ENCODE measurements at places on chromosomes 7 and 10.

GRCh38 chr10:72105098-72105475 lies 16.7 kb upstream of the SPOCK2 start:
- no peak for DNase-seq

DNA sequence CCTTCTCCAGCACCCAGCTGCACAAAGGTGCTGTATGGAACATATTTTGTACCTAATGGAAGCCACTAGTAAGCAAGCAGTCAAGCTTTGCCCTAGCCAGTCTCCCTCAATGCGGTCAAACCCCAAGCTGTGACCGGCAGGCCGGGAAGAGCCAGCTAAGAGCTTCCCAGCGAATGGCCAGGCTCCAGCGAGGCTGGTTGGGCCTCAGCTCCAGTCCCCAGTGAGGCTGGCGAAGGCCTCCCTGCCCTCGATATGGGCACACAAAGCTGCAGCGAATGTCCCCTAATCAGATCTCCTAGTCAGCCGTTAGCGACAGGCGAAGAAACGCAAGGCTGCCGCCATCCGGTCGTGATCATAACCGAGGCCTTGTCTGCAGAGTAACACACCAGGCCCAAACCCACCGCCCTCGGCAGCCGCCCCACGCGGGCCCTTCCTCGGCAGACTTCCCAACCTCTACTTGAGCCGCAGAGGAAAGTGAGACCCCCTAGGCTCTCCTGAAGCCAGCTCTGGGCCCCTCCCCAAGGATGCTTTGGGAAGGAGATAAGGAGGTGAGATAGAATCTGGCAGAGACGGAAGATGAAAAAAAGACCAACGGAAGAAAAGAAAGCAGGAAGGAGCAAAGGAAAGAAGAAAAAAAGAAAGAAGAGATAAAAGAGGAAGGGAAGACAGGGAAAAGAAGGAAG lies 3.1 kb upstream of the HOXA9 start:
- DNase-seq: no peak

GRCh38 chr7:593324-594115 lies 73.9 kb upstream of the PDGFA start:
- DNase-seq: no peak

GRCh38 chr10:129760416-129760815 lies 203.7 kb downstream of the EBF3 start:
- no peak for DNase-seq

DNA sequence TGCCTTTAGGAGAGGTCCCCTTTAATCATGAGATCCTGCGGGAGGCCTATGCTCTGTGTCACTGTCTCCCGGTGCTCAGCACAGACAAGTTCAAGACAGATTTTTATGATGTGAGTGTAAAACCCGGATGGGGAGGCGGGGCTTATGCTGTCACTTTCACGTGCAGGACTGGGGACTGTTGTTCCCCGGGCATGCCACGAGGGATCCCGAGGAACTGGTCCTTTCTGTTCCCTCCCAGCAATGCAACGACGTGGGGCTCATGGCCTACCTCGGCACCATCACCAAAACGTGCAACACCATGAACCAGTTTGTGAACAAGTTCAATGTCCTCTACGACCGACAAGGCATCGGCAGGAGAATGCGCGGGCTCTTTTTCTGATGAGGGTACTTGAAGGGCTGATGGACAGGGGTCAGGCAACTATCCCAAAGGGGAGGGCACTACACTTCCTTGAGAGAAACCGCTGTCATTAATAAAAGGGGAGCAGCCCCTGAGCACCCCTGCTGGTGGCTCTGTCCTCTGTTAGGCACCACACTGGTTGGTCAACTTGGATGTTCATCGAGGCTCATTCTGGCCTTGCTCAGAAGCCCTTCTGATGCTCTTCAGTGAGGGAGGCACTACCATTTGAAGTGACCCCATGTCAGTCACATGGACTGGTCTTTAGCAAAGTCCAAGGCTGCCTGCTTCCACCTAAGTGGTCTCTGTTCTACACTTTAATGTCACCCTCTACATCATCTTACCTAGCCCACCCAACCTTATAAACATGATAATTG lies 2.8 kb downstream of the COPS6 start:
- DNase-seq: no peak

DNA sequence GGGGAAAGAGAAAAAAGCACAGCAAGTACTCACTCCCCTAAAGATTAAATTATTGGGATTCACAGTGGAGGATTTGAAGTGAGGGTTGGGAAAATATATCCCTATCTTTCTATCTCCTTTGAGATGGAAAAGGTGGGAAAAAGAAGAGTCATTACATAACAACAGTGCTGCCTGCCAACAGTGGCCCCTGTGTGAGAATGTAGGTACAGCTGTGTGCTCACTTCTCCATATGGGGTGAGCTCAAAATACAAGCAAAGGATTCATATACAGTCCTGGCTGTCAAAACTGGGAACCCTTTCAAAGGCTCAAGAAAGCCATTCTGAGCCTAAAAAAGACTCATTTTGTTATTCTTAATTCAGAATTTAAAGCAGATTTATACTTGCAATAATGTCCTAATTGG lies 458.5 kb downstream of the GPAM start:
- no peak for DNase-seq

DNA sequence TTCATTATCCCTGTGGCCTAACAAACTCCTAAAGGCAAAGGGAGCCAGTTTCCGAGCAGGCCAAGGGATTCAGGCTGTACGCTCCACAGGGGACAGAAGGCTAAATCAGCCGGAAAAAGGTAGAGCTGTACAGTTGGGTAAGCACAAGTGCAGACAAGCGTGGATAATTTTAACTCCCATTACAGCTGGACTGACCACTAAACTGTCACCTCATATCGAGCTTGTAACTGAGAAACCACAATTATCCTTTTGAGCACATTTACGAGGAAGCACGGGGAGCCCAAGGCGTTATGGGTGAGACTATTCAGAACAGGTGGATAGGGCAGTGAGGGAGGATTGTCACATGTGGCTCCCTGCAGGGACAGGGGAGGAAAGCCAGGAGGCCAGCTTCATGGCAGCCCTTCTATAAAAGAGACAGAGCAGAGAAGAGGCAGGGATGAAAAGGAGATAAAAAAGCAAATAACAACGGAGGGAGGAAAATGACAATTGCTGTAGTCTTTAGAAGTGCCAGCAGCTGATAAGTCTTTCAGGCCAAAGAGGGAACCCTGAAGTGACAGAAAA lies 288.0 kb downstream of the FGFR2 start:
- DNase-seq: no peak

All from CD4-positive, alpha-beta T cell treated with Interleukin-12 subunit alpha and Interleukin-12 subunit beta, for 1 hour (primary cell).